CD4-positive, alpha-beta memory T cell (primary cell): ENCODE measurements at places on chromosomes 13 and 19. TPM values are rescaled to one million over a fixed set of nuclear protein-coding genes. Genes with fewer than 3 reads are reported as not detected.

DNA sequence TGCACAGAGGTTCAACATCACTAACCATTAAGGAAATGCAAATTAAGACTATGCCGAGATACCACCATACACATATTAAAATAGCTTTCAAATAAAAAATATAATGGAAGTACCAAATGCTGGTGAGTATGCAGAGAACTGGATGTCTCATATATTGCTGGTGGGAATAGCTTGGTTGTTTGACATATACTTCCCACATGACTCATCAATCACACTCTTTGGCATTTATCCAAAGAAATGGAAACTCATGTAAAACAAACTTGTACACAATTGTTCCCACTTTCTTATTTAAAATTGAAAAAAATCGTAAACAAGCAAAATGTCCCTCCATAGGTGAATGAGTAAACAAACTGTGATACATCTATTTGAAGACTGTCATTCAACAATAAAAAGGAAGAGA is 982.6 kb upstream of the ATXN8OS start:
- DNase-seq: no peak

Gene MEIOSIN
- polyA plus RNA-seq: not detected

DNA sequence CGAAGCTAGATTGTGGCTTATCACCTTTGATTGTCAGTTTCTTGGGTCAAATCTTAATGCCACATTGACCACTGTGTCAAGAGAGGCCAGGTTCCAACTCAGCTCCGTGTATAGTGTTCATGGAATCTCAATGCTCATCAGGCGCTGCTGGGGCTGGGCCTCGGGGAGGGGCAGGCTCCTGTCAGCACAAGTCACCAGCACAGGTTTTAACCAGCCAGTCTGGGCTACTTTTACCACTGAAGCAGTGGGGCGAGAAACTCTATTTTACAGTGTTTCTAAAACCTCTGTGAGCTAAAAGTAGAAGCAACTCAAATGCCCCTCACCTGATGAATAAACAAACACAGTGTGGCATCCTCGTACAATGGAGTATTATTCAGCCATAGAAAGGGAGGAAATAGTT is 118.7 kb upstream of the GJB6 start:
- no peak for DNase-seq

DNA sequence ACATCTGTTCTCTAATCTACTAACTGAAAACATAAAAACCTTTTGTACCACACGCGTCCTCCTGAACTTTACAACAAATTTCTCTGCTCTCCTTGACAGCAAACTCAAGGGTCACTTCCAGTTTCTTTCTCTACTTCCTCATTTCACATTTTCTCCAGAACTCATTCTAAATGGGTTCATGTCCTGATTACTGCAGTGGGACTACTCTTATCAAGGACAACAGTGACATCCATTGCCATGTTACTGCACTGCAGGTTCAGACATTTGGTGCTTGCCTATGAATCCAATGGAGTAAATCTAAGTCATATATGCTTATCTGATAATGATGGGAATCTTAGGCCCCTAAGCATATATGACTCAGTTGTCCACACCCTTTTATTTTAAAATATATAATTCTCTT is 35.3 kb downstream of the FPR3 start:
- DNase-seq: no peak

Gene CLEC17A
- polyA plus RNA-seq: not detected

DNA sequence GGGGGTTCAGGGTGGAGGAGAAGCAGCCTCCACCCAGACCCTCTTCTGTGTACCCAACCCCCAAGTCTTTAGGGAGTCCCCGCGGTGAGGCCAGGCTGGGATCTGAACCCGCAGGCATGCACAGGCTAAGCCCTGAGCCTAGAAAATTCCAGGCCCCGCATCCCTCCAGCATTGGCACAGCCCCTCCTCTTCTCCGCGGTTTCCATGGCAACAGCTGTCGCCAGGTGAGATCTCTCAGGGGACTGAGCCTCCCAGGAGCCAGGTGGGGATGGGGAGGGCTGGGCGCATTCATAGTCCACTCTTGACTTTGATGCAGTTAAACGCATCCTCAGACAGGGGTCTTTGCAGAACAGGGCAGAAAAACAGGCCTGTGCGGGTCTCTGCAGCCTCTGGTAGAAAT is 48.3 kb upstream of the USP29 start:
- DNase-seq: no peak

GRCh38 chr19:18469069-18469846 is 31.3 kb upstream of the ISYNA1 start:
- DNase-seq: peak; percentile 45

Gene SPC24
- not detected for polyA plus RNA-seq
